A549 treated with GW870086 at 1 μM for 4 hours (cell line): ENCODE measurements at places on chromosomes 1 and 21. TPM values are rescaled to one million over a fixed set of nuclear protein-coding genes. Genes with fewer than 3 reads are reported as not detected.

IVL gene
- total RNA-seq = 0.10 to 0.15 TPM (median 0.10 TPM) in 3 of 5 replicates, not detected in the others

TRABD2B gene
- 1.1 to 2.1 TPM (median 1.7 TPM) in 5 replicates for total RNA-seq

FNDC10 gene
- 5.4 to 8.5 TPM (median 8.1 TPM) in 5 replicates for total RNA-seq

FAM43B gene
- 2.9 to 4.4 TPM (median 4.0 TPM) in 5 replicates for total RNA-seq

CD52 gene
- not detected in 5 replicates for total RNA-seq

MAP1LC3C gene
- total RNA-seq = 0.17 to 0.39 TPM (median 0.24 TPM) in 4 of 5 replicates, not detected in the other

RNU1-3 gene
- 36.3 TPM in 1 of 5 replicates, not detected in the others for total RNA-seq

CD53 gene
- total RNA-seq = not detected in 5 replicates

BATF3 gene
- total RNA-seq = 27.0 to 40.0 TPM (median 38.1 TPM) in 5 replicates

RNF220 gene
- 56.2 to 62.0 TPM (median 58.4 TPM) in 5 replicates for total RNA-seq

ZBTB8B gene
- total RNA-seq = 0.02 TPM in 1 of 5 replicates, not detected in the others

TBCE gene
- total RNA-seq = 38.6 to 50.7 TPM (median 48.2 TPM) in 5 replicates

BMP8B gene
- 4.4 to 5.5 TPM (median 5.0 TPM) in 5 replicates for total RNA-seq

FAM72C gene
- total RNA-seq = 3.2 to 5.5 TPM (median 5.4 TPM) in 5 replicates

SRM gene
- total RNA-seq = 142 to 245 TPM (median 200 TPM) in 5 replicates

GSTM1 gene
- not detected in 5 replicates for total RNA-seq

BEST4 gene
- 0.17 to 0.53 TPM (median 0.37 TPM) in 5 replicates for total RNA-seq

RUNX3 gene
- 4.4 to 6.8 TPM (median 5.3 TPM) in 5 replicates for total RNA-seq

DNASE2B gene
- not detected in 5 replicates for total RNA-seq

C1orf167 gene
- not detected in 5 replicates for total RNA-seq

DPH5 gene
- 25.8 to 35.7 TPM (median 32.3 TPM) in 5 replicates for total RNA-seq

NCAM2 gene
- not detected in 5 replicates for total RNA-seq

FLG2 gene
- not detected in 5 replicates for total RNA-seq

GNAT2 gene
- total RNA-seq = 0.14 to 0.26 TPM in 2 of 5 replicates, not detected in the others

LMOD1 gene
- not detected in 5 replicates for total RNA-seq

CYP4B1 gene
- not detected in 5 replicates for total RNA-seq

HPCAL4 gene
- total RNA-seq = 0.30 to 0.36 TPM (median 0.34 TPM) in 5 replicates

FAM229A gene
- total RNA-seq = 2.7 to 4.6 TPM (median 3.3 TPM) in 5 replicates

CLSTN1 gene
- 54.6 to 67.4 TPM (median 63.2 TPM) in 5 replicates for total RNA-seq

KRTAP19-1 gene
- not detected in 5 replicates for total RNA-seq

AGO4 gene
- total RNA-seq = 2.5 to 6.4 TPM (median 3.3 TPM) in 5 replicates

SYCP1 gene
- not detected in 5 replicates for total RNA-seq

ITGB2 gene
- 0.50 to 1.0 TPM (median 0.66 TPM) in 5 replicates for total RNA-seq

ADGRL2 gene
- 7.4 to 10.5 TPM (median 9.0 TPM) in 5 replicates for total RNA-seq

ZBTB21 gene
- total RNA-seq = 4.1 to 6.1 TPM (median 5.2 TPM) in 5 replicates

GNB1 gene
- 174 to 207 TPM (median 197 TPM) in 5 replicates for total RNA-seq

CFHR1 gene
- total RNA-seq = 0.19 to 0.23 TPM in 2 of 5 replicates, not detected in the others

RYR2 gene
- total RNA-seq = 0.01 to 0.06 TPM (median 0.02 TPM) in 3 of 5 replicates, not detected in the others

OR6K3 gene
- total RNA-seq = not detected in 5 replicates

OR6P1 gene
- total RNA-seq = not detected in 5 replicates

NBPF15 gene
- 16.5 to 22.8 TPM (median 20.6 TPM) in 5 replicates for total RNA-seq

ZC3H12A gene
- 33.2 to 47.8 TPM (median 41.9 TPM) in 5 replicates for total RNA-seq

TBX19 gene
- 0.49 to 0.79 TPM (median 0.62 TPM) in 5 replicates for total RNA-seq

CHML gene
- 6.7 to 10.7 TPM (median 8.8 TPM) in 5 replicates for total RNA-seq

NHLH1 gene
- total RNA-seq = 0.30 to 0.51 TPM (median 0.38 TPM) in 5 replicates

GRHL3 gene
- total RNA-seq = 0.83 to 1.1 TPM (median 0.99 TPM) in 5 replicates

KCNJ15 gene
- 0.10 to 0.25 TPM (median 0.19 TPM) in 5 replicates for total RNA-seq

WNT3A gene
- not detected in 5 replicates for total RNA-seq

TNNI3K gene
- 0.47 TPM in 1 of 5 replicates, not detected in the others for total RNA-seq

FAM3B gene
- not detected in 5 replicates for total RNA-seq

KIAA1614 gene
- 0.55 to 1.5 TPM (median 0.68 TPM) in 5 replicates for total RNA-seq

TAL1 gene
- not detected in 5 replicates for total RNA-seq

FOXO6 gene
- total RNA-seq = 0.49 to 0.82 TPM (median 0.65 TPM) in 5 replicates

SMIM1 gene
- total RNA-seq = 0.79 to 1.9 TPM (median 1.3 TPM) in 5 replicates

BRDT gene
- not detected in 5 replicates for total RNA-seq

FCRL2 gene
- total RNA-seq = not detected in 5 replicates
